NCI-H446 treated with DMSO at 0.1 percent for 48 hours (cell line): ENCODE measurements at places on chromosomes 7 and 10.
A peak's percentile ranks its signal among the peaks of the same experiment; 100 is the strongest.

GRCh38 chr10:70681731-70682005 is 9.4 kb downstream of the ADAMTS14 start:
- no peak for DNase-seq

DNA sequence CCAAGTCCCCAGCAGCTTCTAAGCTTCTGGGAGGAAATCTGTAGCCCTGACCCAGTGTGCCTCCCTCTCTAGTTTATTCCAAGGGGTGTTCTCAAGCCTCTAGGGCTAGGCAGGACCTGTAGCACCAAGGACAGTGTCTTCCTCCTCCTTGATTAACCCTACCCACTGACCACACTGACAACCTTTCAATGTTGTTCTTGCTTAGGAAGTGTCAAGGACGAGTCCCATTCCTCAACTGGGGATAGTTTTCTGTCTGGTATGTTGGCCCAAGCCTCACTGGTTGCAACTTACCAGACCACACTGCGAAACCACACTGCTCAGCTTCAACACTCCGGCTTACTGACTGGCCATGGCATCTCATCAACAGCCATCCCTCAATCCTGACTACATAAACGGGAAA is 100.0 kb downstream of the RNF216 start:
- DNase-seq: no peak

DNA sequence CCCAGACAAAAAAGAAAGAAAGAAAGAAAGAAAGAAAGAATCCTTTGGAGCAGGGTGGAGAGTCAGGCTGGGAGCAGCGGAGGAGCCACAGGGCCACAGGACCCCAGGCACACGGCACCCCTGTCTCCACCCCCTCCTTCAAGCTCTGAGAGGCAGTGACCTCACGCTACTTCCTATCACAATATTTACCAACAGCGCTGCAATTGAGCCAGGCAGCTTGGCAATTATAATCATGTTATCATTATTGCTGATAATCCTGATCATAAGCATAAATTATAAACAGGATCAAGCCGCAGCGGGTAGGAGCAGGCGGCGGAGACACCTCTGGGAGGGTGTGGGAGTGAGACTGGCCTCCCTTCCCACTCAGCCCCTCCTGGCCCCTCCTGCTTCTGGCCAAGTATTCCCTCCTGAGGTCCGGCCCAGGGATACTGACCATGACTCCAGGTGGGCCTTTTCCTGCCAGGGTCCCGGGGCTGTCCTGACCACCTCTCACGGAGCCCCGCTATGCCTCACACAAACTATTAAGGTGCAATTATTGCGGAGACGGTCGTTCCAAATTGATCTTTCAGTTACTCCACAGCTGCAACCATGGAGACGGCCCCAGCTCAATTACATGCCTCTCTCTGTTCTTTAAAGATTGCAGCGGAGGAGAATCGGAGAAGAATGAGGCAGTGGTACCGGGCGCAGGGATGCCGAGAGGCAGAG is 10.0 kb upstream of the GTF2IRD1 start:
- no peak for DNase-seq

GRCh38 chr10:1595726-1596125 is 141.6 kb downstream of the ADARB2 start:
- DNase-seq: no peak

- no peak for DNase-seq
These were observed 513.4 kb upstream of the GHITM start for GRCh38 chr10:83625831-83626360.

DNA sequence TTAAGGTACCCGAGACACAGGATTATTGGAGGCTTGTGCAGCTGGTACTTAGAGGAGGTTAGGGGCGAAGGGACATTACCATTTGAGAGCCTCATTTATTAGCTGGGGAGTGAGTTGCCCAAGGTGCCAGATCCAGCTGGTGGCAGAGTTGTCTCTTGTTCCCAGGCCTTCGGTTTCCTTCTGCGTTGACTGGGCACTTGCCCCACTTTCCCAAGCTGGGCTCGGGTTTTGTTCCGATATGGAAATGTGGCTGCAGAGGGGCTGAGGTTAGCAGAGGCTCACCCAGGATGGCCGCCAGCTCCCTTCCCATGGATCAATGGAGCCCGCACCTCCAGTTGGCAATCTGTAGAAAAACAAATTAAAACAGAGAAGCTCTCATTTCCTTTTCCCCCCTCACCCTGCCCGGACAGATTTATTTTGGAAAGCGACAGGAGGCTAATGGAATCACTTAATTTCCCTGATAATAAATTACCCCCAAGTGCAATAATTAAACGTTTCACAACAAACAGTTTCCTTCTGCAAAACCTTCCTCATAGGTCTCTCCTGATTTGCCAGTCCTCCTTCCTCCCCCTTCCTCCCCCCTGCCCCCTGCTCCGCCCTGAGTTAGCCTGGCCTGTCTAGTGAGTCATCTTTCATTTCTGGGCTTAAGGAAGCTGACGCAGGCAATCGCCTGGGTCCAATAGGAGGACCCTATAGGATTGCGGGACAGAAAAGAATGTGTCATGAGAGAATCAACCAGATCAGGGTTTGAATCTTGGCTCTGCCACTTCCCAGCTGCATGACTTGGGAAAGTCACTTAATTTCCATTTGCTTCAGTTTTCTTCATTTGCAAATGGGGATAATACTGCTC is 51.7 kb downstream of the ADRA2A start:
- peak; percentile 66 for DNase-seq
